T-helper 2 cell (primary cell): ENCODE measurements at places on chromosomes 6 and 20.

DNA sequence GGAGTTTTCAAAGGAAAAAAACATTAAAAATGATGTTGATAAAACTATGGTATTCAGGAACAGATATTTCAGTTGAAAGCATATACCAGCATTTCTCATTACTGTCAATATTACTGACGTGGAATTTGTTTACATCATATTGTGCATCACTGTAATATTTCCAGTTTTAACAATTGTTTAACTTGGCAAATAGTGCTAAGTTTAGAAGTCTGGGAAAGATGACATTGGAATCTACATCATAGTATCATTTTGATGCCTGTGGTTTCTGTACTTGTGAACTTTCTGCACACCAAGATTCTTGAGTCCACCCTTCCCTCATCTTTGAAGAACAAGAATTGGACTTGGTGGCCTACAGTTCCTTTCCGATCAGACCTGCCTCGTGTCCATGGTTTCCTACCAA is 98.1 kb downstream of the RALGAPA2 start:
- no peak for DNase-seq

DNA sequence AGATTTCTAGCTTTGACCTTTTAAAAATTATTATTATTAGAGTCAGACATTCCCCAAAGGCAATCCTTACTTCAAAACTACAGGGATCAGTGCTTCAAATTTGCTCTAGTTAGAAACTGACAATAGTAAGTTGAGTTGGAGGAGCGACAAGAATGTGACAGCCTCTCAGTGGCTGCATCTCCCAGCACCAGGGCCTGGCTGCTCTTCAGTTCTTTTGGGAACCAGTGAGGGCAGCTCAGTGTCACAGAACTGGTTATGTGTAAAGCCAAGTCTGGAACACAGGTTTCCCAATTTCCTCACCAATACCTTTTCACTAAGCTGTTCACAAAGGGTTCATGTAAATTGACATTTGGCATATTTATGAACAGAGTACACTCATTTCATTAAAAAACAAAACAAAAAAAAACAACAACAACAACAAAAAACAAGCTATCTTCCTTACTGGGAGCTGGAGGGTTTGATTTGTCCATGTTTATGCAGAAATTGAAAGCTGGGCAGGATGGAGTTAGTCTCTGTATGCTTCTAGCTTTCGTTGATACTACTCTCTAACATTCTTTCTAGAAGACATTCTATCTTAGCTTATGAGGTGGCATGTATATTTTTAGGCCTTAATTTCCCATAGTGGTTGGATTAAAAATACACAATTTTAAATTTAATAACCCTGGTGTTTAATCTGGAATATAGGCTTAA is 95.0 kb downstream of the SAMD5 start:
- DNase-seq, result no peak

DNA sequence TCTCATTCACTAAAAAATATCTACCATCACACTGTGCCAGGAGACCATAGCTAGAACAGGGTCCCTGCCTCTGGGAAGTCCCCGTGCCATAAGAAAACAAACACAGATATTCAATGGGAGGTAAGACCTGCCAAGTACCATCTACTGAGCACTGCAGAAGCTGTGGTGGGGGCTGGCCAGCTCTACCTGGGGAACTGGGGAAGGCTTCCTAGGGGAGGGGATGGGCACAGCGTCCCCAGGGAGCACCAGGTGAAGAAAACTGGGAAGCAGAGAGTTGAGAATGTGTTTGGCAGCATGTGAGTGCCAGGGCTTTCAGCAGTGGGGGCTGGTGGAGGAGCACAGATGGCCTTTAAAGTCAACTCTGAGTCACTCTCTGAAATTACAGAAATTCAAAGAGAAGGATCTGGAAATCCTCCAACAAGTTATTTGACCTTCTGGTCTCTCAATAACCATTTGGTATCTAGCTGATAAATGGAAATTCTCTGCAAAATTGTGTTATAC is 85.2 kb downstream of the SHLD1 start:
- peak; percentile 30 for DNase-seq

- DNase-seq, result no peak
These were observed 9.9 kb upstream of the ECT2L start for GRCh38 chr6:138785980-138786379.

GRCh38 chr6:42710316-42710715 is 12.1 kb downstream of the PRPH2 start:
- DNase-seq, result no peak

GRCh38 chr6:54057058-54057457 is 54.2 kb upstream of the MLIP start:
- DNase-seq, result no peak
